ENCODE measurements at places on chromosomes 4 and X.

GRCh38 chrX:4994855-4995254 is 1233.8 kb downstream of the NLGN4X start:
- DNase-seq = no peak

DNA sequence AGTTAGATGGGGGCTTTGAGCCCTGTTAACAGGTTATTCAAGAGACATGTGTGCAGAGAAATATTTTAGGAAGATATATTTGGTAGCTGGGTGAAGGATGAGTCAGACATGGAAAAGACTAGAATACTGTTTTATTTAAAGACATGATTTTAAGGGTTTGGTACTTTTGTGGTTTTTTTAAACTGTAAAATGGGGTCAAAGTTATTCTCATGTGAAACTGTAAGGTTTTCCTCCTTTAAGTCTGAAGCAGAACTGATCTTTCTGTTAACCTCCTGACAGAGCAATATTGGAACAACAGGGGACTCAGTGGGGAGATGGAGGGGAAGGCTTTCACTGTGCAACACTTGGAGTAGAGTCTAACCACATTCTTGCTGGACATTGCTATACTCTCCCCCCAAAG is 112.4 kb upstream of the LSM6 start:
- DNase-seq = no peak

- DNase-seq = no peak
Observed at GRCh38 chr4:102817021-102817605, 10.2 kb downstream of the UBE2D3 start.

DNA sequence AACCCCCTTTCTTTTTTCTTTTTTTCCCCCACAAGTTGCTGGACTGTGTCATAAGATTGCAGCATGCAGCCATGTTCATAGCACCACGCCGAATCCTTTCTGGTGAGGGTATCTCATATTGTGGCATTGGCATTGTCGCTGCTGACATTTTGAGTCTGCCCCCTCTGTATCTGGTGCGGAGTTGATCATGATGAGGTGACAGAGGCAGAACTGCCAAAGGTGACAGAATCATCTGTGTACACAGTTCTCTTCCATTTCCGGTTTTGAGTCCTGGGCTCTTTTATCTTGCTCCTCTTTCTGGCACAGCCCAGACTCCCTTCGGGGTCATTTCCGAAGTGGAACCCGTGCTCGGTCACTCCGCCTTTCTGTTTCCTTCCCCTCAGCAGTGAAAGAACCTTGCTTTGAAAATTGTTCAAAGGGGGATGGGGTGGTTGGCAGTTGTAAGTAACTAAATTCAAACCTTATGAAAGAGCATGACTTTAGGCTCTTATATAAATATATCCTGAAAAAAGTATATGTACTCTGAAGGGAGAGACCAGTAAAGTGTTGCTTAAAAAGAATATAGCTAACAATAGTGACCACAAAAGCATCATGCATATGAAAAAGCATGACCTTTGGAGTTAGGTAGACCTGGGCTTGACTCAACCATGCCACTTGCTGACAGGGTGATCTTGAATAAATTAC is 55.0 kb upstream of the BMP2K start:
- DNase-seq = no peak

GRCh38 chr4:71259280-71259679 is 79.5 kb upstream of the SLC4A4 start:
- DNase-seq = no peak

- DNase-seq = no peak
Observed at GRCh38 chr4:156169011-156169410, 215.3 kb upstream of the CTSO start.

- no peak for DNase-seq
Observed at GRCh38 chr4:112513971-112514646, 1.9 kb downstream of the NEUROG2 start.

DNA sequence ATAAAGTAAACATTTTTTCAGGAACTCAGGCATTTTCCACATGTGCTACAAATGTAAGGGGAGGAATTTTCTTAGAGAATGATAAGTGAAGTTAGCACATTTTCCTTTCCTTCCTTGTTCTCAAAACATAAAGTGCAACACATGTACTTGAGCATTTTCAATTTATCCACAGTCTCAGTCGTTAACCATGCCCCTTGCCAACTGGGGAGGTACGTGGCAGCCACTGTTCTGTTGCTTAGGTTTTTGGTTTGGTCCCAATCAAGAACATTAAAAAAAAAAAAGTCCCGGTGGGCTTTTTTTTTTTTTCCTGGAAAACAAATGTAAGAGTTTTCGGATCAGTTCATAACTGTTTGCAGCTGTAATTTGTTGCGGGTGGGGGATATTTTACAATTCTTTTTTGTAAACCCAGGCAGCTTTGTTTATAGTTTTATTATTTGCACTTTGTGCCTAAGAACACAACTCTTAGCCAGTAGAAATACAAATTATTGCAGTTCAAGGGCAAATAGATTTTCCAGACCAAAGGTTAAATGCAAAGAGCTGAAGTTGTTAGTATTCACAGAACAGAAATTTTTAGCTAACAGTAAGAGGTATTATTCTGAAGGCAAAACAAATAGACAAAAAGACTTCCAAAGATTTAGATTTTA is 112.1 kb upstream of the NAP1L5 start:
- no peak for DNase-seq

DNA sequence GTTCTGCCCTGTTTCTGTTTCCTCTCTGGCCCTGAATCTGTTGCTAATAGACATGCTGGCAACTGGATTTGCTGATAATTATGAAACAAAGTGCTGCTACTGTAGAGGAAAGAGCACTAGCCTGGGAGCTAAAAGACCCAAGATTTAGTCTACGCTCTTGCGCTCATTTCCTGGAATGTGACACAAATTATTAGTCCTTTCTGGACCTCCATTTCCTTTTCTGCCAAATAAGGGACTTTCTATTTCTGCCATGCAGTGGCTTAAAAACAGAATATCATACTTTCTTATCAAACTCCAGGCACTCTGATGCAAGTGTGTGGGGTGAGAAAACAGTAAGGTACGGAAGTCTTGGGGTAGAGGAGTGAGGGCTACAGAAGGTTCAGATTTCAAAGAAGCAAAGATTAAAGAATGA is 48.3 kb upstream of the GPR174 start:
- no peak for DNase-seq

GRCh38 chrX:33194876-33195433 is 16.4 kb downstream of the DMD start:
- DNase-seq = no peak

Measured in stimulated activated CD8-positive, alpha-beta memory T cell treated with anti-CD3 and anti-CD28 coated beads, Interleukin-2, amount 100 ng/mL, for 1 hour (primary cell).